ENCODE measurements at places on chromosomes 11 and 22.

DNA sequence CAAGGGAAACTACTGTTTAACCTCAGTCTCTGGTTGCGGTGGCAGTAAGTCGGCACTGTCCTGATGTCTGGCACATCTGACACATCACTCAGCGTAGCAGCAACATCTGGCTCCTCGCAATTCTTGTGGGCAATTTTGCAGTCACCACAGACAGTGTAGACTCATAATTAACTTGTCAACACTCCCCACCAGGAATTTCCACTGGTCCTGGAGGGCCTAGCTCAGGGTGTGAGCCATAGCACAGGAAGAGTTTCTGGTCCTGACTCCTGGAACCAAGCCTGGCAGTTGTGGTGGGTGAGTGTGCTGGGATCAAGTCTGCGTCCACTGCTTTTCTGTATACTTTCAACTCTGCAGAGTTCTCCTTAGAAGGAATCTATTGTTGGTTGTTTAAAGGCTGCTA is 209.7 kb downstream of the SNX19 start:
- no peak for DNase-seq

DNA sequence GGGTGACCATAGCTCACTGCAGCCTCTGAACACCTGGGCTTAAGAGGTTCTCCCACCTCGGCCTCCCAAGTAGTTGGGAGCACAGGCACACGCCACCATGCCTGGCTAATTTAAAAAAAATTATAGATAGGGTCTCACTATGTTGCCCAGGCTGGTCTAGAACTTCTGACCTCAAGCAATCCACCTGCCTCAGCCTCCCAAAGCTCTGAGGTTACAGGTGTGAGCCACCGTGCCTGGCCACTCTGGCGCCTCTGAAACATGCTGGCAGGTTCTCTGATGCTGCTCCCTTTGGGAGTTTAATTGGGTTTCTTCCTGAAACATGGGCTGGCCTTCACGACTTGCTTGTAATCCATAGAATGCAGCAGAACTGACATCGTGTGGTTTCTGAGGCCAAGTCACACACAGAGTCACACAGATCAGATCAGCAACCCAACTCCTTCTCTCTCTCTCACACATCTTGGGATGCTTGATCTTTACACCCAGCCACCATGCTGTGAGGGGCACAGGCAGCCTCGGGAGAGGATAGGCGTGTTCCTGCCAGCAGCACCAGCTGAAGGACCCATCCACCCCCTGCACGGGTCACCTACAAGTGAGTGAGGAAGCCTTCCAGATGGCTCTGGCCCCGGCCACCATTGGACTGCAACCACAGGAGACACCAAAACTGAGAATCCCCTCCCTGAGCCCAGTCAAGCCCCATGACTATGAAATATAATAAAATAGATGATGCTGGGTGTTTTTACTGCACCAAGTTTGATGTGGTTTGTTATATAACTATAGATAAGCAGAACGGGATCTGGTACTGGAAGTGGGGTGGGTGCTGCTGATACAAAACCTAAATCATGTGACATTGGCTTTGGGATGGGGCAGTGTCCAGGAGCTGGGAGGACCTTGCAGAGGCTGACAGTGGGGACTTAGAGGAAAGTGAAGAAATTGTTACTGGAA is 3.1 kb upstream of the GSC2 start:
- DNase-seq, result no peak

- DNase-seq, result no peak
Observed at GRCh38 chr11:120505801-120506425, 5.6 kb upstream of the GRIK4 start.

- DNase-seq, result no peak
Observed at GRCh38 chr22:31215018-31215535, 3.0 kb downstream of the LIMK2 start.

DNA sequence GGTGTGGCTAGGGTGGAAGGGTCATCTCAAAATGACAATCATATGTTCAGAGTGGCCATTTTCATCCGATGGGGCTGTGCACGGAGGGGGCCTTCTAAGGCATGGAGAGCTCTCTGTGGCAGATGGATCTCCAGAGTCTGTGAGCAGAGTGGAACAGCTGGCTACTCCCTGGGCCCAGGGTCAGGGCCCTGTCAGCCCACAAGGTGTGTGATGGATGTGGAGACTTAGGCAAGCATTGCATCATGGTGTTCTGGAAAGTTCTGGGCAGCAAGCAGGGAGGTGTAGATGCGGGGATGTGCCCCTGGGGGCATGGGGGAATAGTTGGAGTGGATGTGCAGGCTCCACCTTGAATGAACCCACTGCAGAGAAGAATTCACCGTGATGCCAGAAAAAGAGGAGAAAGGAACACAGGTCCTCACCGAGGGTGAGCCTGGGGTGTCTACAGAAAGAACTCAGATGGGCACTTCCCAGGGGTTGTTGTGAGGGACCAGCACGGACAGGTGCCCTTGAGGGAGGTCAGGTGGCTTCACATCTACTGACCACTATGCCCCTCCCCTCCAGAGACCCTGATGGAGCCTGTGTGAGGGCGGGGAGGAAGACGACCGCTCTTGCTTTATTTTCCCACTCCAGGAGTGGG is 51.1 kb downstream of the CHRDL2 start:
- DNase-seq, result peak; percentile 56

GRCh38 chr22:25006354-25006753 is 53.8 kb downstream of the KIAA1671 start:
- no peak for DNase-seq

DNA sequence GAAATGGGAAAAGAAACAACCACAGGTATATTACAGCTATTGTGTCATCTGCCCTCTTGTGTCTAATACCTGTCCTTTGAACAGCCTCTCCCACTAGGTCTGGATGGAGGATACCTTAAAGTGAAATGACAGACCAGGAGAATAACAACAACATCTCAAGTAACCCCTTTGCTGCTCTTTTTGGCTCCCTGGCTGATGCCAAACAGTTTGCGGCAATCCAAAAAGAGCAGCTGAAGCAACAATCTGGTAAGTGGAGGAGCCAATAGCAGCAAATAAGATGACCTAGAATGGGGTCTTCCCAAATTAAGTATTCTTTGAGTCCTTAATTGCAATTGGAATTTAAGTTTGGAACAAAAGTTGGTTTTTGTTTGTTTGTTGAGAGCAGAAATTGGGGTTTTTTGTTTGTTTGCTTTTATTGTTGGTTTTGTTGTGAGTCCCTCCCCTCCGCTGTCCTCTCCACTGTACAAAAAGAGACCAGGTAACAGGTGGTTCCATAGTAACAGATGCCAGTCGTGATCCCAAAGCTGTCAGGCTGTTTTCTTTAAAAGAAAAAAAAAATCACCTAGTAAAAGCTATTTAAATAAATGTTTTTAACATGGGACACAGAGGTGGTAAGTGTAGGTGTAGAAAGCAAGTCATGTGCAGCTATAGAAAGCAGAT is 5.7 kb downstream of the UBE4A start:
- DNase-seq, result no peak

DNA sequence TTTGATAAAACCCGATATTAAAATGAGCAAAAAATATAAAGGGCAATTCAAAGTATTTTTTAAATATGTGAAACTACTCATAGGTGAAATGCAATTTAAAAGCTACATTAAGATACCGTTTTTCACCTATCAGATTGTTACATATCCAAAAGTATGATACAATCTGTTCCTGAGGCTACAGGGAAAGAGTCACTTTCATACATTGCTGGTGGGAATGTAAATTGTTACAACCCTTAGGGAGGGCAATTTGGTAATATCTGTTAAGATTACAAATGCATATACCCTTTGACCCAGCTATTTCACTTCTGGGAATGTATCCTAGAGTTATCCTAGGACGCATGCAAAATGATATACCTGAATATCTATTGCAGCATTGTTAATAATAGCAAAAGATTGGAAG is 132.1 kb downstream of the BLID start:
- DNase-seq, result no peak

GRCh38 chr11:64318766-64319761 is 1.1 kb downstream of the PRDX5 start:
- no peak for DNase-seq

DNA sequence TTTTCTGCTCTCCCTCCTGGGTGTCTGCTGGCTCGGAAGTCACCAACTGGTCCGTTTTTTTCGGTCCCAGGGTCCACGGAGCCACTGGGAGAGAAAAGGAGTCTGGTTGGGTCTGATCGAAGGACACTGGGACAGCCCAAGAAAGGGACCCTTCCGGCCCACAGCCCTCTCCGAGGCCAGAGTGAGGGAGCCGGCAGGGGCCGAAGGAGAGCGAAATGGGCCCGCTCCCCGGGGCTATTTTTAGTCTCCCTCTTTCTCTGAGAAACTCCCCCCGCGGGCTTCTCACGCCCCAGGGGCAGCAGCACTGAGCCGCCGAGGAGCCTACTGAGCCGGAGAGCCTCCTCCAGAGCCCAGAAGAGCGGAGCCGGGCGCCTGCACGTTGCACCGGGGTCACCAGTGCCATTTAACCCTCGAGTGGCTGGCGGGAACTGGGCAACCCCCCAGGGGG is 1.9 kb downstream of the ESAM start:
- no peak for DNase-seq

GRCh38 chr11:119796363-119797060 is 67.5 kb upstream of the NECTIN1 start:
- DNase-seq, result no peak

DNA sequence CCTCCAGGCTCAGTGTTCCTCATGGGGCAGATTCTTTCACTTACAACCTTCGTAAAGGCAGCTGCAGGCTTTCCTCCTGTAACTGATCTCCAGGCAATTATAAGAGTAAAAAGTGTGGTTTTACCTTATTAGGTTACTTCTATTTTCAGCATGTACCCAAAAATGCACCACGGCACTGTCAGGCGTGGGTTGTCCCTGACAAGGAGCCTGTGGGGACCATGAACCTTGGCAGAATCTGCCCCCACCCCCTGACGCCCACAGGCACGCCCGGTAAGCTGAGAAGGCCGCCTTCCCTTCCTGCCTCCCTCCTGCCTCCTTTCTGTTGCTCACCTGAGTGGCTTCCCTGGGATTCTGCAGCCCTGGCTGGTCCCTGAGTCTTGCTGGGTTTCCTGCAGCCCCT is 1383.3 kb downstream of the TBC1D22A start:
- DNase-seq, result no peak

- no peak for DNase-seq
Observed at GRCh38 chr11:127074151-127074761, 73.7 kb upstream of the KIRREL3 start.

DNA sequence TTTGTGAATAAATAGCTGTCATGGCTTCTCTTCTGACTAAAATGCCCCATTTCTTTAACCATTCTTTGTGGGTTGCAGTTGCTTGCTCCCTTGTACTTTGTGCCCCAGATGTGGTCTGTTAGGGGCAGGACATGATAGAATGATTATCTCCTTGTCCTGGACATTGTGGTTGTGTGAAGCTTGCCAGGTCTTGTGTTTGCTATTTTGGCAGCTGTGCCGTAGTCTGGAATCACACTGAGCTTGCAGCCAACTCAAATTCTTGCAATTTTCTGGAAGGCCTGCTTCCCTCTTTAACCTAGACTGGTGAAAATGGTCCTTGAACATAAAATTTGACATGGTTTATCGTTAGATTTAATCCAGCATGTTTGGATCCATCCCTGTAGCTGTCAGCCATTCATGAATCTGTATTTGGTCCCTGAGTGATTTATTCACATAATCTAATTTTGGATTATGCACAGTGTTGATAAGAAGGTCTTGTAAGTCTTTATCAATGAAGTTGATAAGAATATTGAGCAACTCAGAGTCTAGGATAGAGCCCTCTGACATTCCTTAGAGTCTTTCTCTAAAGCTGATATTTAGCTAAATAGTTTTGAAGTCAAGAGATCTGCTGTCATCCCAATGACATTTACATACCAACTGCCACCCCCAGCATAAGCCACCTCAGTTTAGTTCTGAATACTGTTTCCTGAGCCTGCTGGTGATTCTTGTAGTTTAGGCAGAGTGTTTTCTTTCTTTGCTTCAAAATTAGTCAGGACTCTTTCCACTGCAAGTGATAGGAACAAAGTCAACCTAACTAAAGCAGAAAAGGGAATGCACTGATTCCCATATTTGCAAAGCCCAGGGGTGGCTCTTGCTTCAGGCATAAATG is 9.8 kb downstream of the SPON1 start:
- DNase-seq, result no peak

DNA sequence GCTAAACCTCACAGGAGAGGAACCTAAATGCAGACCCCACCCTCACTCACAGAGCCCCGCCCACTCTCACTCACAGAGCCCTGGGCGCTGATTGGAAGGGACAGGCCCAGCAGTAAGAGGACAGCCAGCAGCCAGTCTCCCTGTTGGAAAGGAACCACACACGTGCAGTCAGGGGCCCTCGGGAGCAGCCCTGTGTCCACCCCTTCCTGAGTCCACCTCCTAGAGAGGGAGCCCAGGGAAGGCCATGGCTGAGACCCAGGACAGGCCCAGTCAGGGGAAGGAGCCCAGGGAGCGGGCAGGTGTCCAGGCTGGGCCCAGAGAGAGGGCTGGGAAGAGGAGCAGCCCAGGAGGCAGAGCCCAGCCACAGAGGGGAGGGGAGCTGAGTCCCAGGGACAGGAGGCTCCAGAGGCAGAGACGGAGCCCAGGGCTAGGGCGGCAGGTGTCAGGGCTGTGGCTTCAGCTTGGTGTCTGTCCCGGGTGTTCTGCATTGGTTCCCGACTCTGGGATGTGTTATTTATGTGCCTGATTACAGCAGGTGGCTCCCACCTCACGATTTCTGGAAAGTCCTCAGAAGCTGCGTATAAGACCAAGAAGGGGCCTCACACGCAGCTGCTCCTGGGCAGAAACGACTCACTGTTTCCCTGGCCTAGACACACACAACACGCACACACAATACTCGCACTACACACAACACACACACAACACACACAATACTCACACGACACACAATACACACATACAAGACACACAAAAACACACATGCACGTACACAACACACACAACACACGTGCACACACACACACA is 9.0 kb upstream of the APOBEC3H start:
- no peak for DNase-seq

GRCh38 chr11:36564376-36565030 is 3.3 kb upstream of the RAG1 start:
- no peak for DNase-seq

- DNase-seq, result no peak
Observed at GRCh38 chr11:76172583-76172982, 33.7 kb downstream of the WNT11 start.

DNA sequence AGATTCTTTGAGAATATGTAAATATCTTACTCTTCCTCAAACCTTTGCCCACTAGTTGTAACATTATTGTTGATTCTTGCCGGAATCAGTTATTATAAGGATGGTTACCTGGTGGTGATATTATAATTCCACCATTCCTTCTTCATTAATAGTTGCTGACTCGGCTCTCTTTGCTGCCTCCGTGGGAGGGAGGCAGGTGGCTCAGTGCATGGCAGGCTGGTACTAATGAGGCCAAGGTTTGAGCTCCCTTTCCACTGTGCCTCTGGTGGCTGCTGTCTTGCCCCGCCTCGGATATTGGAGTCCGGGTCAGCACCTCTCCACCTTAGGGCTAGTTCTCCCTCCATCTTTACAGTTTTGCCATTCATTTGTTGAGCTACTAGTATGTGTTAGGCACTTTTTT is 12.7 kb downstream of the CD6 start:
- no peak for DNase-seq

DNA sequence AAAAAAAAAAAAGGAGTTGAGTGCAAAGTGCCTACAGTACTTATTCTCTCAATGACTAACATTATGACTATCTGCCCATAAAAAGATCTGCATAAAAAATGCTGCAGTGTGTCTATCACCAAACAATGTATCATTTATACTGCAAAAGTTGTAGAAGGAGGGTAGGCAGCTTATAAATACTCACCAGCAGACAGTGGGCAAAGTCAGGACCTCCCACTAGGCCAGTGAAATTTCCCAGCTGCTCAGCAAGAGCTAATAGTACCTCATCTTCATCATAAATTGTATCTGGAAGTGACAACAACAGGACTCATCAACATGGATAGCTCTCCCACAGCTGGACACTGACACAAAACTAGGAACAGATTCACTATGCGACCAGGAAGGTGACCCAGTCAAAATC is 1.6 kb downstream of the PPP2R1B start:
- DNase-seq, result no peak

Data from right atrium auricular region (tissue), 2 donors.